NCI-H2081 (cell line): ENCODE measurements at places on chromosomes 16 and 17.

DNA sequence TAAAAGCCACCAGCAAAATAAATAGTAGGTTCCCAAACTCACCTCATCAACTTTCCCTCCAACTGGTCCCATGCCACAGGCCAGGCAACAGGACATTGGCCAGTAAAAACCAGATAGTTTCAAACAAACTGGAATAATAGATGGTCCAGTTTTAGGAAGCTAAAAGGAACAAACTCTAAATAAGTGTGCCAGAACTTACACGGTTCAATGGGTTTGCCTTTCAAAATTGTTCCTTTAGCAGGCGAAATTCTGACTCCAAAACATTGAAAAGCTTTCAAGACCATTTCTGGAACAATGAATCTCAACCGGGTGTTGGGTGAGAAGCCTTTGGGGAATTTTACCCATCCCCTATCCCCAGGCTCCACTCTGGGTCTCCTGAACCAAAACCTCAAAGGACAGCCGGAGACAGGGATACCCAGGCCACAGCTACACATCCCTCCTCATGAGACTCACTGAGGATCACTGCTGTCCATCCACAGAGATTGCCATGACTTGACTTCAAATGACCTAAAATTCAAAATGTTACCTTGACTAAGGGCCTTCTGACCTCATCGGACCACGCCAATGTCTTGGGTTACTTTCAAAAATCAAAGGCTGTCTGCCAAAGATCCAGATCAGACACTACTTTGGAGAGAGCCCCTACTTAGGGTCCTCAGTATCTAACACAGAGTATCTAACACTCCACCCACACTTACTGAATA, 13.0 kb downstream of the AXIN2 start:
- no peak for DNase-seq

DNA sequence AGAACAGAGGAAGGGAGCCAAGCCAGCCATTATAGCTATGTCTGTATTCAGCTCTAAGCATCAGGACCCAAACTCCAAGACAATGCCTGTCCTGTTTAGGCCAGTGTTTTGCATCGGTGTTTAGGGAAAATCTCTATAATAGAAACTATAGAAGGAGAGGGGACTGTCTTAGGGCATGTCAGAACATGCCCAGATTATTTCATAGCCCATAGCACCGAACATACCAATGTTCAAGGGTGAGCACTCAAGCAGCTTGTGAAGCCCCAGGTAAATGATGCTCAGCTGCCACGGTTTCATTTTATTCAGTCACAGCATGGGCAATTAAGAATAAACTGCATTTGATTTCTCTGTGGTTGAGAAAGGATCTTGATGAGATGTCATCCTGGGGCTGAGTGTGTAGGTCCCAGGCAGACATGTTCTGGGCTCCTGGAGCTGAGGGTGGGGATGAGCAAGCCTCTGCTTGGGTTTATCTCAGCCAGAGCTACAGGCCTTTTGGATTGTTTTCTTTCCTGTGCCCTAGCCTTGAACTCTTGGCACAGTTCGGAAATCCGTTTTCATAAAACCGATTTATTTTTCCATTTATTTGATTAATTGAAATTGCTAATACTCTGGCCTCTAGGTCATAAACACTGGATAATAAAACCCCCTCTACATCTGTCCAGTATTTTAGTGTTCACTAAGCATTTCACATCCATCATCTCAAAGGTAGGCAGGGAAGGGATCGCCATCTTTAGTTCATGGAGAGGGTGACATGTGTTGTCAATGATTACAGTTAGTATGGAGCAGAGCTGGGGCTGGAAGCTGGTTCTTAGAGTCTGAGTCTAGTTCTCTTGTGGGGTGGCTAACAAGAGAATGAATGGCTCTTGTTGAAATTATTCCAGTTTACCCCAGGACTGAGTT, 290.7 kb upstream of the ASIC2 start:
- DNase-seq, result no peak

DNA sequence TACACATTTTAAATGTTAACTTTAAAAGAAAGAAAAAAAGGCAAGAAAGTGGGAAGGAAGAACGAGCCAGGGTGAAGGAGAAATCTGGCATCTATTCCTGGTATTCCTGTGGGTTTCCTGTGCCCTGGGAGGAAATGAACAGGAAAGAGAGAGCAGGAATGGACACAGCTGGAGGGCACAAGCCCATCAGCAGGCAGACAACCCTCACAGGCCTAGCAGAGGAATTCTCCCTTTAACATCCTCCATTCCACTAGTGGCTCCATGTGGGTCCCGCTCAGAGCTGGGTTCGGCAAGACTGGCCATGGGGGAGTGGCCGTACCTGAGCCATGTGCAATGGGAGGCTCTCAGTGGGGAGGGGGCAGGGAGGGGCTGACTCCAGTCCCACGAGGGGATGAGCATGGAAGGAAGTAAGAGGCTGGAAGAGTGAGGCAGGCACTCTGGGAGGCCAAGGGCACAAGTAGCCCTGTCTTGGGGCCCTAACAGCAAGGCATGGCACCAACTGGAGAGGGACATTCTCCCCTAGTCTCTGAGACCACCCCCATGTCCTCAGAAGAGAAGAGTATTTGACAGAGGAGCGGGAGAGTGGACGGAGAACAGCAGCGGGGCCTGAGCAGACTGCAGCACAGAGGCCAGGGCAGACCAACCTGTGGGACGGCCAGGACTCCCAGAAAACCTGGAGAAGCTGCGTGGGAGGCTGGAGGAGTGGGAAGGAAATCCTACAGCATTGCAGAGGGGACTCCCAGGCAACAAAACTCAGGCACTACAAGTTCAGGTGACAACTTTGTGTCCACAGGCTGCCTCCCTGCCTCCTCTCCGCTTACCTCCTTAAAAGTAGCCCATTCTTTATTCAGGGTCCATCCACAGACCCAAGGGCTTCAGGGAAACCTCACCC, 30.2 kb downstream of the TK2 start:
- no peak for DNase-seq

DNA sequence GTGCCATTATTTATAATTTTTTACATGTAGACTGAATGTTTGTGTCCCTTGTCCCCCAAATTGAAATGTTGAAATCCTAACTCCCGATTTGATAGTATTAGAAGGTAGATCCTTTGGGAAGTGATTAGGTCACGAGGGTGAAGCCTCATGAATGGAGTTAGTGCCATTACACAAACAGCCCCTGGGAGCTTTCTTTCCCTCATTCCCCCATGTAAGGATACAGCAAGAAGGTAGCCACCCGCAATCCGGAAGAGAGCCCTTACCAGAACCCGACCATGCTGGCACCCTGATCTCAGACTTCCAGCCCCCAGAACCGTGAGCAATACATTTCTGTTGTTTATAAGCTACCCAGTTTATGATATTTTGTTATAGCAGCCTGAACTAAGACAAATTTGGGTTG, 143.2 kb downstream of the NPIPB5 start:
- no peak for DNase-seq

GRCh38 chr17:44115585-44116415, 7.6 kb downstream of the HDAC5 start:
- DNase-seq, result peak; percentile 53

DNA sequence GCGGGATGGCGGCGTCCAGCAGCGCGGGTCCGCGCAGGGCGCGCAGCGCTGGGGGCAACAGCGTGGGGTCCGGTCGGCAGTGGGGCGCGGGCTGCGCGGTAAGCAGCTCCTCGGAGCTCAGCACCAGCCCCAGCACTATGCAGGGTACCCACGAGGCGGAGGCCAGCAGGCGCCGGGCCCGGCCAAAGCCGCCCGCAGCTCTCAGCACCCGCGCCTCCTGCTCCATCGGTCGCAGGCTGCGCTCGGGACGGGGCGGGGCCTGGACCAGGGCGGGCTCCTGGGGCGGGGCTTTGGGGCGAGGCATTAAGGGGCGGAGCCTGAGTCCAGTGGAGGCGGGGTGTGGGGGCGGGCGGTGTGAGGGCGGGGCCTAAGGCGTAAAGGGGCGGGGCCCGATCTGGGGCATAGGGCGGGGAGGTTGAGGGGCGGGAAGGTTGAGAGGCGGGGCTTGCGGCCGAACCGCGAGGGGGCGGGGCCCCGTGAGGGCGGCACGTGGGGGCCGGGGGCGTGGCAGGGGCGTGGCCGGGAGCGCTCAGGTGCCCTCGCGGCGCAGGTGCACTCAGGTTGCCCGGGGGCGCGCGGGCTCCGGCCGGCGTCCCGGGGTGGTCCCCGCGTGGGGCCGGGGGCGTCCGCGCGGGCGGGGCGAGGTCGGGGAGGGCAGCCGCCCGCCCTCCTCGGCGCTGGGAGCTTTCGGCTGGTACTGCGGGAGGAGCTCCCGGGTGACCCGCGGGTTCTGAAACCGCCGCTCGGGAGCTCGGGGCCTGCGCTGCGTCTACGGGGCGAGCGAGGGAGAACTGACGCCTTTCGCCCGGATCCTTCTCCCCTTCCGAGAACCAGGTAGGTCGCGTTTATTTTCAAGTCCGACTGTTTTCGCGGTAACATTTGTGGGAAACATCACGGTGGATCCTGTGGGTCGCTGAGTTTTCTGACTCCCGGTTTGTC, 1.4 kb upstream of the SLC22A31 start:
- DNase-seq, result peak; percentile 65

GRCh38 chr17:77929871-77930436, 28.5 kb upstream of the TNRC6C start:
- no peak for DNase-seq

- DNase-seq, result no peak
Measured at GRCh38 chr16:83134638-83135037, 507.9 kb downstream of the CDH13 start.

DNA sequence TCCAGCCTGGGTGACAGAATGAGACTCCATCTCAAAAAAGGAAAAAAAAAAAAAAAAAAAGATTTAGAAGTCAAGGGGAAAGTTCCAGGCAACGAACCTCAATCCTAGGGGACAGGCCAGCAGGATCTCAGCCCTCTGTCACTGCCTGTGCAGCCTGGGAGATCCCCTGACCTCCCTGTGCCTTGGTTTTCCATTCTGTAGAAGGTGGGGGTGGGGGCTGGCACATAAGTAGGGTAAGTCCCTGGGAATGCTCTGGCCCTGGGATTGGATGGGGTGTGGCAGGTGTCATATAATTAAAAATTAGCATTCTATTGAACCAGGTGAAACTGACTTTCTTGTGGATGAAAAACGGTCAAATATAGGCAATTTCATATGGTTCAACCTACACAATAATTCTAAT, 90.5 kb downstream of the C16orf78 start:
- no peak for DNase-seq

DNA sequence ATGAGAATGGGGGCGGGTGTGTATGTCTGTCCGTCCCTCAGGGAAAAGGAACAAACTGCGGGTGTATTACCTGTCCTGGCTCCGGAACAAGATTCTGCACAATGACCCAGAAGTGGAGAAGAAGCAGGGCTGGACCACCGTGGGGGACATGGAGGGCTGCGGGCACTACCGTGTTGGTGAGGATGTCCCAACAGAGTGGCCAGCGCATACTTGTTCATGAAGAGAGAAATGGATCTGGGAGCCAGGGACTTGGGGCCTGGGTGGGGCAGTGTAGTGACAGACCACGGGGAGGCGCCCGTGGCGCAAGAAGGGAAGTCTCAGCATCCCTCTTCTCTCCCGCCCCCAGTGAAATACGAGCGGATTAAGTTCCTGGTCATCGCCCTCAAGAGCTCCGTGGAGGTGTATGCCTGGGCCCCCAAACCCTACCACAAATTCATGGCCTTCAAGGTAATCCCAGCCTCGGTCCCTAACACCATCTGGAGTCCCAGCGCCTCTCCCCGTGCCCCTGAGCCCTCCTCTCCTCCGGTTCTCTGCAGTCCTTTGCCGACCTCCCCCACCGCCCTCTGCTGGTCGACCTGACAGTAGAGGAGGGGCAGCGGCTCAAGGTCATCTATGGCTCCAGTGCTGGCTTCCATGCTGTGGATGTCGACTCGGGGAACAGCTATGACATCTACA, 3.5 kb upstream of the C17orf107 start:
- no peak for DNase-seq

DNA sequence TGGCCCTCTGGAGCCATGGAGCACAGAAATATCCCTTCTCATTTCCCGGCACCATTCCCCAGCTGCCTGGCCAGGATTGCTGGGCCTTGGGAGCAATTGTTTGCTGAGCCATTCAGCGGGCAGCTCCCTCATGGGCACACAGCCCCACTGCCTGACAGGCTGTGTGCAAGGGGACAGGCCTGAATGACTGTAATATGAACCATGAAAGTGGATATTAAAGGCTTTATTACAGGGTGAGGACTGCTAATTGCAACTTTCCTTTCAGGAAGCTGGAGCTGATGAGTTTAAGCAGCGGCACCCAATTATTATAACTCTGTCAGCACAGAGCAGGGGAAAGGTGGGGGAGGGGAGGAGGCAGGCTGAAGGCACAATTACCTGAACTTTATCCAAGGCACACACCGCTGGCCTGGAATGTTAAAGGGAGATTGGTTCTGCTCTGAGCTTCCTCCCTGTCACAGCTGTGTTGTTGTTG, 159.8 kb upstream of the SDK2 start:
- DNase-seq, result peak; percentile 96
